Glutamatergic neuron (in vitro differentiated cells): ENCODE measurements at places on chromosomes 12 and 14.
A peak's percentile ranks its signal among the peaks of the same experiment; 100 is the strongest.

GRCh38 chr14:68111097-68111852 is 291.7 kb downstream of the RAD51B start:
- no peak for DNase-seq

DNA sequence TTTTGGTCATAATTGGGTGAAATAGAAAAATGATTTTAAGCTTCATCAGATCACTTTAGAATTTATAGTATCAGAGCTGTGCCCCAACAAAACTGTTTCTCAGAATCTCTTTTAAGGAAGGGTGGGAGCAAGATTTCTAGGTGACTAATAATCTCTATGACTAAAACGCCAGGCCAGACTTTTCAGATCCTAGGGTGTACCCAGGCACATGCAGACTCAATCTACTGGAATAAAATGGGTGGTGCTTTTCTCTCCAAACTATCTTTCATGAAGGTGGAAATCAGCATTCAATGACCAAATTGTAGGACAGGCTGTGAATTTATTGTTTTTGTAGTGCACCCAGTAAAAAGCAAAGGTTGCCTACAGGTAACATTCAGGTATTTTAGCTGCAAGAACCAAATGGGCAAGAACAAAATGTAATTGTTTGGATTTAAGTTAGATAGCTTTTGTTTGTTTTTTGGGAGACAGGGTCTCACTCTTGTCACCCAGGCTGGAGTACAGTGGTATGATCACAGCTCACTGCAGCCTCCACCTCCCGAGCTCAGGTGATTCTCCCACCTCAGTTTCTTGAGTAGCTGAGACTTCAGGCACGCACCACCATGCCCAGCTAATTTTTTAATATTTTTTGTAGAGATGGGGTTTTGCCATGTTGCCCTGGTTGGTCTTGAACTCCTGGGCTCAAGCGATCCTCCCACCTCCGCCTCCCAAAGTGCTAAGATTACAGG is 49.5 kb downstream of the PPP2R5C start:
- no peak for DNase-seq

DNA sequence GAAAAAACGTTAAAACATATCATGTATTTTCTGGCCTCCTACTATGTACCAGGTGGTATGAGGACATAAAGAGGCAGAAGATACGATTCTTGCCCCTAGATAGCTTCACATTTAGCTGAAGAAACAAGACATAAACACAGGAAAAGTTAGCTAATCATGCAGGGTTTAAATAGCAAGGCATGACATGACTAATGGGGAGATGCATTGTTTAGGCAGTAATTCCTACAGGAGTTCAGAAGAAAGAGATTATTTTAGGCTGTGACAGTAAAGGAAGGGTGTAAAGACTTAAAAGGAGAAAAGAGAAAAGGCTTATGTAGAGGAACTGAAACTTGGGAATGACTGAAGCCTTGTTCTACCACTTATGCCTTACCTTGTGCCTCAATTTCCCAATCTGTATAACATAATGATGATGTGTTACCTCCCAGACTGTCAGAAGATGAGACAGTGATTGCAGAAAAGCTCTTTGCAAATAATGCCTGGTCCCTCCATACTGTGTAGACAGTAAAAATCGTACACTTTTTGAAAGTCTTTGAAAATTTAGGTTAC is 44.4 kb downstream of the PRKCH start:
- DNase-seq: no peak

DNA sequence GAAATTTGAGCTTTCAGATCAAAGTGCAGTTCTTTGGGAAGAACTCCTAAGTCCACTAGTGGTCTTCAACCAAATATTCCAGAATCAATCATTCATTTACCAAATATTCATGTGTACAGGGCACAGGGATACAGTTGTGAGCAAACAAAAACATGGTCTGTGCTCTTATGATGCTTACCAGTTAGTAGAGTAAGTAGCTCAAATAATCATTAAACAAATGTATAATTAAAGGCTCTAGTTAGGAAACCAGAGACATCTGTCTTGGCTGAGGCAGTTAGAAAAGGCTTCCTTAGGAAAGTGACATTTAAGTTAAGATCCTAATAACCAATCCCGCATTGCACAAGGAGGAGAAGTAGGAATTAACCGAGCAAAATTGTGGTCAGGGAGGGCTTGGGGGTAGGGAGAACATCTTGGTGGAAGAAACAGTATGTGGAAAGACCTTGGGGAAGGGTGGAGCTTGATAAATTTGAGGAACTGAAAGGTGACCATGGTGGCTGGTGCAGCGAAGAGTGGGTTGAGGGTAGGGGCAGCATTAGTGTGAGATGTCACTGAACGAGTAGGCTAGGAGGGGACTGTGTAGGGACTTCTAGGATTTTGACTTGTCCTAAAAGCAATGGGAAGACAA is 40.0 kb downstream of the PEBP1 start:
- DNase-seq: no peak

DNA sequence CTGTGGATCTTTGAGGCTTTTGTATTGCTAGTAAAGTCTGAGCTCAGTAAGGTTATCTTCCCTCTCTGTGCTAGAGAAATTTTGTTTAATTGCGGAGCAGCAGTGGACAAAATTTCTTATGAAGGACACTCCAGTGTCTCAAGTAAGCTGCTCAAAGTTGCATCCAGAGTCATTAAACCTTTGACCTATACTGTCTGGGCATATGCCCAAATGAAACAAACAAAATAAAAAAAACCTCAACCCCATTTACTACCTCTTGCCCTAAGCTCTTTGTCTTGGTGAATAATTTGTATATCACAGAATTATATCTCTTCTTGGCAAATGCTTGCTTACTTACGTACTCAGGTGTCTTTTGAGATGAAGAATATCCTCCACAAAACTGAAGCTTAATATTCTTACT is 465.2 kb downstream of the SOX5 start:
- DNase-seq: no peak

DNA sequence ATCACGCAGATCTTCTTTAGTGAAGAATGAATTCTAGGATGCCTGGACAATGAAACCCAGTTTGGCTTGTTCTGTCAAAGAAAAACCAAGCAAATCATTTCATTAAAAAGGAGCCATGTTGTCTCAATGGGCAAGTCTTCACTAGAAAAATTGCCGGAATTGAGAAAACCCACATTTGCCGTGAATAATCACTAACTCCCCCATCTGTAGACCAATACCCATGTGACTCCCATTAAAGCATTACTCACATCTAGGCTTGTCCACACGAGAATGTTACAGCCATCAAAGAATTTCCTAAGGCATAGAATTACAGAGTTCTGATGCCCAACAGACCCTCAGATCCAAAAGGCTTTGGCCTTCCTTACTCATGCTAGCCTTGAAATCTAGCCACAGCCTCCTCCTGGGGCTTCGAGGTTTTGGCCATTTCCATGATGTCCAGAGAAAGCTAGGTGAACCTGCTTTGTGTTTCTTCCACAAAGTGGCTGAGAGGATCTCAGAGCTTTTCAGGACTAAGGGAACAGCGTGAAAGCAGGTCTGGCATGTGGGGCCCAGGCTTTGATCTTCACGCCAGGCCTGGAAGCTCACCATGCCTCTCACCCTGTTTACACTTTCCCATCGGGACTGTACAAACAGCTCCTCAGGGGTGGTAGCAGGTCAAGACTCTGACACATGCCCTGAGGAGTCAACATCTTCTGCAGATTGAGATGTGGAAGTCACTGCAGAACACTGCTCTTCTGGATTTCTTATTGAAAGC is 12.1 kb downstream of the SLC7A8 start:
- no peak for DNase-seq

DNA sequence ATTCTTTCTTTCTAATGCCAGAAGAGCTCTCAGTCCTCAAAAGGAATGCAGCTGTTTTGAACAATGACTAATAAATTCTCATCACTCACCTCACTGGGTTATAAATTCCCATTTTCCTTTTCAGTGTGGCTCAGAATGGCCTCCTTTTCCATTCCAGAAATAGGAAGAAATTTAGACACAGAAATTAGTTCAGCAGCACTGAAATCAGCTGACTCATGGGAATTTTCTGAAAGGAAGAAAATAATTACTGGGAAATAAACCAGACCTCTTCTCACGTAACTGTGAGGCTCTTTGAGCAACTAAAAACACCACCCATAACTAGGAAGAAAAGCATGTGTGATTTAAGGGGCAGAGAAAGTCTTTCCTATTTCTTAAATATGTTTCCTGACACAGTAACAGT is 23.8 kb downstream of the CD163 start:
- DNase-seq: no peak

- no peak for DNase-seq
These were observed 169.9 kb downstream of the KIF21A start for GRCh38 chr12:39272871-39273655.

- no peak for DNase-seq
These were observed 220.6 kb upstream of the HMGA2 start for GRCh38 chr12:65603438-65604351.

GRCh38 chr14:68396461-68396860 is 396.4 kb downstream of the ZFP36L1 start:
- DNase-seq: no peak

DNA sequence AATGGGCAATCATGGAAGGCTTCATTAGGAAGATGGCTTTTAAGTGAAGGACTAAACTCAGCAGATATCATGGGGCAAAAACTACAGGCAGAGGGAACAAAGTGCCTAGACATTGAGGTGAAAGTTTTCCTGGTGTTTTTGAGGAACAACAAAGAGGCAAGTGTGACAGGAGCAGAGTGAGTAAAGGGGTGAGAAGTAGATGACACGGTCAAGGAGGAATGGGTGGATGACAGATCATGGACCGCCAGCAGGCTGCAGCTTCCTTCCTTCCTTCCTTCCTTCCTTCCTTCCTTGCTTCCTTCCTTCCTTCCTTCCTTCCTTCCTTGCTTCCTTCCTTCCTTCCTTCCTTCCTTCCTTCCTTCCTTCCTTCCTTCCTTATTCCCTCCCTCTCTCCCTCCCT is 108.3 kb downstream of the TRHDE start:
- DNase-seq: no peak

- peak; percentile 65 for DNase-seq
These were observed 708 bp upstream of the ZBTB42 start for GRCh38 chr14:104800015-104800770.

- DNase-seq: no peak
These were observed 16.0 kb downstream of the CERS5 start for GRCh38 chr12:50151047-50151687.

GRCh38 chr14:73696466-73697400 is 17.5 kb downstream of the PNMA1 start:
- DNase-seq: no peak

DNA sequence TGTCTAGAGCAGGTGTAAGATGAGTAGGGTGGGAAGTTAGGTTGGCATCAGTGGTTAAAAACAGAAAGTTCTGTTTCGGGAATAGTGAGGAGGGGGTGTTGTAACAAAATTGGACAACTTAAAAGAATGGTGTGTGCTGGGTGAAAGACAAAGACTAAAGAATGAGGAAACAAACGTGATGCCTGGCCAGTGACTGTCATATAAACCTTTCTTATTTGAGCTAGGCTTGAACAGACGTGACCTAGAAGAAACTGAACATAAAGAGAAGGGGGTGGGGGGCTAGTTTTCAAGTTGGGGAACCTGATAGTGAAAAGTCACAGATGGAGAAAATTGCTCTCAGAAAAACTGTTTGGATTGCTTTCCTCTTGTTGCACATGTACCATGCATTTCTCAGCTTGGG is 39.6 kb downstream of the RAD52 start:
- DNase-seq: no peak

GRCh38 chr14:104349950-104350349 is 211.6 kb downstream of the KIF26A start:
- no peak for DNase-seq
